ENCODE measurements at places on chromosomes 11 and 22. TPM values are rescaled to one million over a fixed set of nuclear protein-coding genes. Genes with fewer than 3 reads are reported as not detected.

HTR3B gene
- not detected for total RNA-seq

DDI1 gene
- total RNA-seq: not detected

INS gene
- total RNA-seq: not detected

ISX gene
- total RNA-seq: not detected

C11orf68 gene
- total RNA-seq: 18.6 TPM

LINC01488 gene
- total RNA-seq: not detected

KCNQ1OT1 gene
- 3.9 TPM for total RNA-seq
